ENCODE measurements at places on chromosomes 12 and 14. TPM values are rescaled to one million over a fixed set of nuclear protein-coding genes. Genes with fewer than 3 reads are reported as not detected.

DNA sequence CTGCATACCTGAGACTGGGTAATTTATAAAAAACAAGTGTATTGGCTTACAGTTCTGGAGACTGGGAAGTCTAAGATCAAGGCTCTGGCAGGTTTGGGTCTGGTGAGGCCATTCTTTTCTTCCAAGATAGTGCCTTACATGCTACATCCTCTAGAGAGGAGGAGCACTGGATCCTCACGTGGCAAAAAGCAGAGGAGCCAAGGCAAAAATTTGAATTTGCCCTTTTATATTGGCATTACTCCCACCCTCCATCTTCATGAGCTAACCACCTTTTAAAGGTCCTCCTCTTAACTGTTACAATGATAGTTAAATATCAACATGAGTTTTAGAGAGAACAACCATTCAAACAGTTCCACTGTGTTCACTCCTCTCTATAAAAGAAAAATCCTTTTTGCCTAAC, 286.3 kb upstream of the SEL1L start:
- no peaks in the 10 kb centered on the region for H3K27me3 ChIP-seq
- no peak overlapping the region for H3K27ac ChIP-seq
- H3K4me1 ChIP-seq: no peaks in the 10 kb centered on the region
- H3K36me3 ChIP-seq: no peaks in the 10 kb centered on the region

- DNase-seq: no peak
- H3K27me3 ChIP-seq: no peaks in the 10 kb centered on the region
- H3K36me3 ChIP-seq: no peaks in the 10 kb centered on the region
- peaks cover 50% of the 10 kb centered on the region for H3K4me1 ChIP-seq
Measured at GRCh38 chr14:105028251-105028927, 7.5 kb upstream of the CDCA4 start.

Gene IL31
- not detected for total RNA-seq

DNA sequence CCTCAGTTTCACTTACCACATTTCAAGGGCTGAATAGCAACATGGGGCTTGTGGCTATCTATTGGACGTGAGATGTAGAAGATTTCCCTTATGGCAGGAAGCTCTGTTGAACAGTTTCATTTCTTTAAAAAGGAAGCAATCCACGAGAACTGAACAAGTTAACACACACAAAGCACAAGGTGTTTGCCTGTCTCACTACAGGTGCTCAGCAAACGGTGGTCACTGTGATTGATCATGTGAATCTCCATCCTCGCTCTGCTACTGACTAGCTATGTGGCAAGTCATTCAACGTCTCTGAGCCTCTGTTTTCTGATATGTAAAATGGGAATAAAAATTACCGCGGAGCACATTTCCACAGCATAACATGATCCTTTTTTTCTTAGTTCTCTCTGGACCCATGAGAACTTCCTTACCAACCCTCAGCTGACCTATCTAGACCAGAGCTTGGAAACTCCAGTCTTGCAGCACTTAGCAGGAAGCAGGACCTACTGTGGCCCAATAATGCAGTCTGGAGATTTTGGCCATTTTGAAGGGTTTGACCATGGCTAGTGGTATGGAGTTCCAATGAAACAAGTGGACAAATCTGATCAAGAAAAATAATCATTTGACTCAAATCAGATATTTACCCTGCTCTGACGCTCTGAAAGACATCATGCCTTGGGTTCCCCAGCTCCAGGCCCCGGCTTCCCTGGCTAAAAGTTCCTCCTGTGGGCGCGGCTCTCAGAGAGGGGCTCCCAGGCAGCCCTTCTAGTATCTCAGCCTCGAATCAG, 278.8 kb downstream of the ZFP36L1 start:
- no peak overlapping the region for H3K4me3 ChIP-seq
- peaks cover 15% of the 10 kb centered on the region for H3K4me1 ChIP-seq
- no peaks in the 10 kb centered on the region for H3K27me3 ChIP-seq
- no peak for DNase-seq
- H3K27ac ChIP-seq: no peak overlapping the region
- H3K36me3 ChIP-seq: no peaks in the 10 kb centered on the region

GRCh38 chr14:59265808-59266207, 77.3 kb downstream of the DAAM1 start:
- H3K27me3 ChIP-seq: no peaks in the 10 kb centered on the region
- no peak overlapping the region for H3K27ac ChIP-seq
- H3K4me3 ChIP-seq: no peak overlapping the region
- H3K36me3 ChIP-seq: peaks cover 4% of the 10 kb centered on the region
- no peak for DNase-seq
